Kidney epithelial cell (primary cell): ENCODE measurements at places on chromosomes 6 and 20.

GRCh38 chr6:70954750-70955149 lies 2.1 kb downstream of the B3GAT2 start:
- no peak for DNase-seq

GRCh38 chr6:10373642-10374359 lies 41.1 kb downstream of the TFAP2A start:
- no peak for DNase-seq

GRCh38 chr6:139144490-139145085 lies 9.7 kb downstream of the HECA start:
- DNase-seq = no peak

DNA sequence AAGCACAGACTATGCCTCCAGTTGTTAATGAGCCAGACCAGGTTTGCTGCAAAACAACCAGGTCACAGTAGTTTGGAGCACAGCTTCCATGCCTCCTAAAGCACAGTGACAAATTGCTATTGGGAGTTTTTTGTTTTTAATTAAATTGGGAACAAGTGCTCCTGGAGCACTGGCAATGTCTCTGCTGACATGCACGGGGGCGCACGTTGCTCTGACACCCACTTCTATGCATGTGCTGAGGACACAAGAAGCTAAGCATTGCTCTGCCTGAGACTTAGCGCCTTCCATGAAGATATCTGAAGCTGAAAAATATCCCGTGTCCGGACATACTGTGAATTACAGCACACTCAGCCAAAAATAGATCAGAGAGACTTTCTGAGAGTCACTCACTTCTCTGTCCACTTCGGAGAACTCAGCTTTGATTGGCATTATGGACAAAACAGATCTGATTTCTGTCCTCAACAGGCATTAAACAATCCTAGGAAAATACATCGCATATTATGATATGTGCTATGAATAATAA lies 18.6 kb upstream of the GGTLC1 start:
- no peak for DNase-seq

- no peak for DNase-seq
Observed at GRCh38 chr6:118565311-118565960, 17.3 kb downstream of the PLN start.

- DNase-seq = no peak
Observed at GRCh38 chr6:133889557-133890403, 867 bp downstream of the TCF21 start.

GRCh38 chr6:56759521-56759920 lies 116.8 kb upstream of the DST start:
- no peak for DNase-seq

DNA sequence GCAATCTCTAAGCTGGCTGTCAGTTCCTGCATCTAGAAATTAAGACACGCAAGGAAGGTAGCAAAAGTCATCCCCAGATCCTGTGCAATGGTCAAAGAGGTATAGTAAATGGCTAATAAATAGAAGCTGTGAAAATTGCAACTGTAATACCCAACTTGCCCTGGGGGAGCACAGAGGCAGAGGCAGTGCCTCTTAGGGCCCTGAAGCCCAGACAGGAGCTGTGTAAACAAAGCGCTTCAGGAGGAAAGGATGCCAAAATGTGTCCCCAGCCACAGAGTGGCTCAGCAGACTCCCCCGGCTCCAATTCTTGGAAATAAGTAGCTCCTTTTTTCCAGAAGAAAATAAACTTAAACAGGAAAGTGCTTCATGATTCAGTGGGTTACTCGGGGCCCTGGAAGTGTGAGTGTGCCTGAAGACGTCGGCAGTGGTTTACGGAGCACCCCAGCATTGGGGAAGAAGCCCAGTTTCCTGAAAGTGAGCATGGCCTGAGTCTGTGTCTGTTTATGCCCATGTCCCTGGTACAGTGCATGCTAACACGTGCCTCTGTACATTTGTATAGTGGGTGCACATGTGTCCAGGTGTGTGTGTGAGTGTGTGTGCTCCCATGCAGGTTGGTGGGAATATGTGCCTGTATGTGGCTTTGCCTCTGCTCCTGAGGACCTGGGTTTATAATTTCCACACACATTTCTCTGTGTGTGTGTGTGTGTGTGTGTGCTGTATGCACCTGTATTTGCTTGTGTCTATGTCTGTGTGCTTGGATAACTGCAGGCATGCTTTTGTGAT lies 246.7 kb downstream of the MAFB start:
- no peak for DNase-seq

- no peak for DNase-seq
Observed at GRCh38 chr6:15708231-15708630, 45.4 kb upstream of the DTNBP1 start.

- DNase-seq = no peak
Observed at GRCh38 chr6:77450924-77451323, 12.4 kb downstream of the HTR1B start.

GRCh38 chr6:31546339-31546957 lies at the start of gene ATP6V1G2:
ATP6V1G2 (minus strand) TSS chr6:31546608; CDS start chr6:31546559, 49 bp downstream.
- peak; percentile 79 for DNase-seq

GRCh38 chr6:39353698-39354315 lies 31.3 kb upstream of the KCNK16 start:
- no peak for DNase-seq

DNA sequence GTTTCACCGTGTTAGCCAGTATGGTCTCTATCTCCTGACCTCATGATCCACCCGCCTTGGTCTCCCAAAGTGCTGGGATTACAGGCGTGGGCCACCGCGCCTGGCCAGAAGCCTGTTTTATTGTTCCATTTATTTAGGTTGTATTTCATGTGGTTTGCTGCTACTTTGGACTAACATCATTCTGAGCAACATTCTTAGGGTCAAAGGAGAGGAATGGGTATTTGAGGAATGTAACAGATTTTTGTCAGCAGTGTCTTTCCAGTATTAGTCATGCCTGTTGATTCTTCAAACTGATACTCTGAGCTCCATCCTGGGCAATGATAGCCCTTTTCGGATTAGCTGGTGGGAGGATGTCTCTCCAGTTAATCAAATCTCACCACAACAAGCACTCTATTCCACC lies 213.0 kb upstream of the CITED2 start:
- no peak for DNase-seq

DNA sequence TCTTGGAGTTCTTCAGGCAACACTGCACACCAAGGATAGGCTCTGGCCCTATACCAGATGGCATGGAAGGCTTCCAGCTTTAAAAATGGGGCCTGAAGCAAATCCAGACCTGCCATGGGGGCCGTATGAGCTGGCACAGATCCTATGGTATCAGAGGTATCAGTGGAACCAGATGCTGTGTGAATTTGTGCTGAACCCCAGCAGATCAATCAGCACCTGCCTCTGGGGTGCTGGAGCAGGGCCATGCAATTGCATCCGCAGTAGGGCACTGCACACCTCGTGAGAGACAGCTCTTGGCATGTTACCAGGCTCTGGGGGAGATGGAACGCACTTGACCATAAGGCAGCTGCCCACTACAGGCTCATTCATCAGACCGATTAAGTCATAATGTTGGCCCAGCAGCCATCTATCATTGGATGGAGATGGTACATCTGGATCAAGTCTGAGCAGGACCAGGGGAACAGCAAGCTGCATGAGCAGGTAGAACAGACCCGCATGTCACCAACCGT lies 221.5 kb downstream of the MYLK4 start:
- DNase-seq = no peak

DNA sequence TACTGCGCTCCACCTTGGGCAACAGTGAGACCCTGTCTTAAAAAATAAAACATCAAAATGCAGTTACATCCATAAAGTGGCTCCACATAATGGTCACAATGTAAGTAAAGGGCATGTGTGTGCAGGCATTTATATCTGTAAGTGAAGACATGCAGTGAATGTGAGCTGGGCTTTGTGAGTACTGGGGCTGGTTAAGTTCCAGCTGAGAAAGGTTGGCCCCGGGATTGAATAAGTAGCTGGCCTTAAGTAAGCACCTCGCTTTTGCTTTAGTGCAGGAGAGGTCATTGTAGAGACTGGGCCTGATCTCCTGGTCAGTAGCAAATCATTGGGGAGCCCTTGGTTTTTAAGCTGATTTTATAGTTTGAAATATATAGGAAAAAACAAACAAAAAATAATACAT lies 8.0 kb downstream of the QKI start:
- DNase-seq = no peak

- no peak for DNase-seq
Observed at GRCh38 chr6:44569131-44569530, 181.6 kb downstream of the CDC5L start.

DNA sequence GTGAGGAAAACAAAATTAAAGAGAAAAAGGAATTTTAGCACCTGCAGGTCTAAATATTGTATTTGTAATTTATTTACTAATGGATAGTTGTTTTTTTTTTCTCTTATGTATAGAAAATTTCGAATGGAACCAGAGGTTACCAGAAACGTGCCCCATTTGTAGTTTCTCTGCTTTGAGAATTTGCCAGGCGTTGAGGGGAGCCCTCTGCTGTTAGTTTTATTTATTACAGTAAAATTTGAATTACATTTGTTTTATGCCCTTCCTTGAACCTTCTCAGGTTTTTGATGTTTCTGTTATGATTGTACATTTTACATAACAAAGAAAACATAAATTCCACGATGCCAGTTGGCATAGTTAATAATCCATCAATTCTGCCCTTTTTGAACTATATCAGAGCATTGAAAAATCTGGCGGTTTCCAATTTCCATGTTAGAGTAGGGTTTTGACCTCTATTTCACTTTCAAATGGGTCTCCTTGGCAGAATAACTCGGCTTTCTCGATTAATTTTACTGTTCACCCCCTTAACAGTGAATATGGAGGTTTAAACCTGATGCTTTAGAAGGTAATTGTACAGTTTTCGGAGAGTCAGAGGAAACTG lies 35.1 kb upstream of the RFPL4B start:
- DNase-seq = no peak

GRCh38 chr6:166143011-166143410 lies 24.6 kb downstream of the TBXT start:
- no peak for DNase-seq

- DNase-seq = no peak
Observed at GRCh38 chr20:35952480-35953386, 1.6 kb downstream of the SCAND1 start.

- no peak for DNase-seq
Observed at GRCh38 chr6:20716865-20717264, 182.6 kb downstream of the CDKAL1 start.

DNA sequence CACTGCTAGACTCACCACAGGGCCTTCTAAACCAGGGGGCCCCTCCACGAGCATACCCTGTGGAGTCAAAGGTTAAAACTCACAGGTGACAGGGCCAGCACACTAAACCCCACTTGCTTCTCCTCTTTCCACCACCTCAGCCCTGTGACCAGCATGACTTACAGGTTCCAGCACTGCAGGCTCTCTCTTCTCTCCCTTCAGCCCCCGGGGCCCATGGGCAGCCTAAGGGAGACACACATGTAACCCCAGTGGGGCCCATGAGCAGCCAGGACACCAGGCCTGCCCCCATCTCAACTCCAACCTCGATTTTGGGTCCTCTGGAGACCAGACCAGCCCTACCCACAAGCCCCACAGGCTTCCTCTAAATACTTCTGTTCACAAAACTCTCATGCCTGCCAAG lies 28.0 kb downstream of the HLA-DPB1 start:
- no peak for DNase-seq

- no peak for DNase-seq
Observed at GRCh38 chr20:49766979-49767521, 45.6 kb upstream of the SLC9A8 start.

DNA sequence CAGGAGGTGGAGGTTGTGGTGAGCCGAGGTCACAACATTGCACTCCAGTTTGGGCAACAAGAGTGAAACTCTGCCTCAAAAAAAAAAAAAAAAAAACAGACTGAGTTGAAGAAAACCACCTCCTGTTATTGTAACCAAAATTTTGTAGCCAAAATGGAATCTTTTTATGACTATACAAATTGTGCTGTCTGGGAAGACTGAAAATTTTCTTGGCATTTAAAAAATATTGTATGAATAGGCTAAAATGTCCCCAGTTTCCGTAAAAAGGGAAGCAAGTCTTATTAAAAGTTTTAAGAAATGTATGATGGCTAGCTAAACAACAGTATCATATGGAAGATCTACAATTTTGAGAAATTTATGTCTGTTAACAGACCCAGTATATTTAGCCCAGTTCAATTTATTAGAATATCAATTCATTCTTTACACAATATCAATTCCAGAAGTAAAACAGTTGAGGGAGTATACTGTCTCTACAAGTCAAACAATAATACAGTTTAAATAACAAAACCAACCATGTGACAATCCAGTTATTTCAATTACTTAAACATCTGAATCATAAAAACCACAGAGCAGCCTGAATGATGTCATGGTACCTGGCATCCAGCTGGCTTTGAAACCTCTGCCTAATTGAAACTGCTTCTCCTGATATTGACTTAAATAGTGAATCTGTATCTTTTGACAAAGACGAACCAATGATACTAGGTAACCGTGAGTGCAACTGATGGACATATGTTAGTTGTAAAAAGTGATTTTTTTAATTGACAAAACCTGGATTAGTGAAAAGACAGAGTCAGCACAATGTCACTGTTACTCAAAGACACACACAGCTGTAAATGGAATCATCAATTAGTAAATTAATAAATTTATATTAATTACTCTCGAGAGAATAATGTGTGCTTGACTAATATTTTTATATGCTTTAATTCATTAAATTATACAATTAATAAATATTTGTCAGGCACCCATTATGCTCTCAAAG lies 166.6 kb upstream of the MARCKS start:
- DNase-seq = peak; percentile 91

GRCh38 chr6:41546475-41546865 lies 289 bp downstream of the FOXP4 start:
- no peak for DNase-seq

GRCh38 chr6:47335466-47335865 lies 25.8 kb upstream of the TNFRSF21 start:
- no peak for DNase-seq

GRCh38 chr6:7406743-7407142 lies 17.1 kb downstream of the RIOK1 start:
- no peak for DNase-seq

GRCh38 chr6:32045811-32046449 lies 7.7 kb downstream of the CYP21A2 start:
- DNase-seq = no peak

DNA sequence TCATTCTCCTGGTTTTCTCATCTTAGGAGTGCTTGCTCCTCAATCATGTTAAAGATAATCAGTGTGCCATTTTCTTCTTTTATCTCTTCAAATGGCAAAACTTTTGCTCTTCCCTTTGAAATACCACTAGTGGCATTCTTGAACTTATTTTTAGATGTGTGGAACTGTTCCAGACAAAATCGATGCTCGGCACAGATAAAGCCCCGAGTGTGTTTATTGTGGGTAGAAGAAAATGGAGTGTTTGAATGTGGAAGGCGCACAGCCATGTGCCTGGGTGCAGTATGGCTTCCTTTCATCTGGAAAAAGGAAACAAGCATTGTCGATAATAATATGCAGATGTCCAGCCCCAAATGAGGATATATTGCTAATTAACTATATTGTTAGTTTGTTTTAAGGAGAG lies 42.4 kb downstream of the ISM1 start:
- DNase-seq = no peak

DNA sequence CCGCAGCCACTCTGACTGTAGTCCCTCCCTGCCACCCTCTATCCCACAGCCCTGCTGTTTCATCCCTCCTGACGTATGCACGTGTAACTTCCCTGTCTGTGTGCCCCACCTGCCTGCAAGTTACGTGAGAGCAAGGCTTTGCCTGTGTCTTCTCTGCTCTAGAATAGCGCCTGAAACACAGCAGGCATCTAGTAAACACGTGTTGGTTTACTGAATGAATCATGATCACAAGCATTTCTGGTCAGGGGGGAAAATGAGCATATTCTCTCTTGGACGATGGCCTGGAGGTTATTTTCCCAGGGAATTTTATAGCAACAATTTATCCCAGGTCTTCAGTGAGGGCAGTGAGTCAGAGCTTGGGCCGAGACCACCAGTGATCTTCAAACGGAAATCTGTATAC lies 38.3 kb downstream of the PSMG4 start:
- DNase-seq = no peak
